ENCODE measurements at places on chromosomes 2 and 18. TPM values are rescaled to one million over a fixed set of nuclear protein-coding genes. Genes with fewer than 3 reads are reported as not detected.

NPHP1 gene
- 2.4 TPM for total RNA-seq

UGGT1 gene
- 49.8 TPM for total RNA-seq

ABCG8 gene
- total RNA-seq: under 0.01 TPM

DNA sequence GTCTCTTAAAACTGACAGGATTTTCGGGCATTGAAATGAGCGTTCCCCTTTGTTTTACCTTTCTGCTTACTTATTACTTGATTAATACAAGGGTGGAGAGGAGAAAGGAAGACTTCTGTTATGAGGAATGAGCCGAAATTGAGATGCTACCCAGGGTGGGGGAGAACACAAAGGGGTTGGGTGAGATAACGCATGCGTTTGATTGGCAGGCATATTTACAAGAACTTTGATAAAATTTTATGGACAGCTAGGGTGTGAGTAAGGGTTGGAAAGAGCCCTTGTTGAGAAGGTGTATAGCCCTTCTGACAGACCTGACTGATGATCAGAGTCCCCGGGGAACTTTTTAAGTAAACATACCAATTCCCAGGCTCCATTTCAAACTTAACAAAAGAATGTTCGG, 1.8 kb downstream of the RNF138 start:
- DNase-seq: peak; percentile 28

- no peak for DNase-seq
Observed at GRCh38 chr2:240839152-240840143, 19.4 kb upstream of the KIF1A start.

DNA sequence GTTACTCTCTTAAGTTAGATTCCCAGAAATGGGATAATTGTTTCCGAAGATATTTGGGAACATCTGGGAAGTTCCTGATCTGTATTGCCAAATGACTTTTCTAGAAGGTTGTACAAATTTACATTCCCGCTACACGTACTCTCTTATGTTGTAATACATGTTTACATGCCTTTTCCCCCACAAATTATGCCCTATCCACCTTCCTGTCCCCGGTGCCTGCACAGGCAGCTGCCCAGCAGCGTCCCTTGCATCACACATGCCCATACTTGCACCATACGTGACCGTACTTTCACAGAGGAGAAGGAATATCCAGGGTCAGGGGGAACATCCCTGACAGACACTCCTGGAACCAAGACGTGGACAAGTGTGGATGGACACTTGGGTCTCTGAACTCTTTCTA, 24.2 kb upstream of the KLF11 start:
- DNase-seq: peak; percentile 92

- DNase-seq: no peak
Observed at GRCh38 chr2:201707142-201707541, 8.7 kb upstream of the MPP4 start.

Data from bronchial epithelial cell (primary cell).